Neural progenitor cell (in vitro differentiated cells): ENCODE measurements at places on chromosomes 12 and 14. TPM values are rescaled to one million over a fixed set of nuclear protein-coding genes. Genes with fewer than 3 reads are reported as not detected.

DNA sequence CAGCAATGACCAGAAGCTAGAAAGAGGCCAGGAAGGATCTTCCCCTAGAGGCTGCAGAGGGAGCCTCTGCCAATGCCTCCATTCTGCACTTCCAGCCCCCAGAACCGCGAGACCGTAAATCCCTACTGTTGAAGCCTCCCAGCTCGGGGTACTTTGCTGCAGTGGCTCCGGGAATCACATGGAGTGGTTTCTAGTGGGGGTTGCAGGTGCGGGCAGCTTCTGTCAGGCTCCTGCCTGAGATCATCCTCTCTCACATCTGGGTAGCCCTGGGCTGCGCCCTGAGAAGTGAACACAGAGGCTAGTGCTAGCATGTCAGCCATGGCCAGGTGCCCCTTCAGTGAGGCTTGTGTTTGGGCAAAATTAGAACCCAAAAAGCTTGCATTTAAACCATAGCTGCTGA is 67.3 kb downstream of the TSPAN9 start:
- no peak overlapping the region for H3K4me3 ChIP-seq
- no peaks in the 10 kb centered on the region for H3K27me3 ChIP-seq
- no peaks in the 10 kb centered on the region for H3K36me3 ChIP-seq
- no peaks in the 10 kb centered on the region for H3K4me1 ChIP-seq
- DNase-seq = no peak
- no peak overlapping the region for H3K27ac ChIP-seq

DNA sequence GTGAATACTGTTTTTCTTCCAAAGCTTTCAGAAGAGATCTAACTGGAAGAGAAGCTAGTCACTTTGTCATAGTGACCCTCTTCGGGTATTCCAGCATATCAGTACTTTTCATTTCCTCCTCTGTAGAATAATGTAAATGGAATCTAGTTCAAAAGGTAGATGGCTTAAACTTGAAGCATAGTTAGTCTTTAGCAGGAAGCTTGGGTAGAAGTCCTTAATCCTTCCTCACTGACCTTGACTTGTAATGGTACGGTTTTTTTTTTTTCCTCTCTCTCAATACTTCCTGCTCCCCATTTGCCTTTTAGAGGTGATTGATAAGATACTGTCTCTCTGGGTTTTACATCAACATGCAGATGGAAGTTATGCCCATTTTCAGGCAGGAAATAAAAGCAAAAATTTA is 1.7 kb downstream of the FBXO34 start:
- peaks cover 9% of the 10 kb centered on the region for H3K4me1 ChIP-seq
- DNase-seq = no peak
- H3K27me3 ChIP-seq = peaks cover 8% of the 10 kb centered on the region
- H3K27ac ChIP-seq = no peak overlapping the region

GRCh38 chr12:57158665-57159064 is 11.2 kb upstream of the LRP1-AS start:
- H3K4me1 ChIP-seq = no peaks in the 10 kb centered on the region
- no peak for DNase-seq
- no peaks in the 10 kb centered on the region for H3K27me3 ChIP-seq
- H3K4me3 ChIP-seq = no peak overlapping the region
- no peak overlapping the region for H3K27ac ChIP-seq
- H3K36me3 ChIP-seq = no peaks in the 10 kb centered on the region

GRCh38 chr12:108793756-108794441 is 62.6 kb upstream of the CORO1C start:
- no peaks in the 10 kb centered on the region for H3K36me3 ChIP-seq
- no peak overlapping the region for H3K4me3 ChIP-seq
- H3K27me3 ChIP-seq = no peaks in the 10 kb centered on the region
- DNase-seq = no peak
- H3K4me1 ChIP-seq = no peaks in the 10 kb centered on the region
- H3K27ac ChIP-seq = no peak overlapping the region

DNA sequence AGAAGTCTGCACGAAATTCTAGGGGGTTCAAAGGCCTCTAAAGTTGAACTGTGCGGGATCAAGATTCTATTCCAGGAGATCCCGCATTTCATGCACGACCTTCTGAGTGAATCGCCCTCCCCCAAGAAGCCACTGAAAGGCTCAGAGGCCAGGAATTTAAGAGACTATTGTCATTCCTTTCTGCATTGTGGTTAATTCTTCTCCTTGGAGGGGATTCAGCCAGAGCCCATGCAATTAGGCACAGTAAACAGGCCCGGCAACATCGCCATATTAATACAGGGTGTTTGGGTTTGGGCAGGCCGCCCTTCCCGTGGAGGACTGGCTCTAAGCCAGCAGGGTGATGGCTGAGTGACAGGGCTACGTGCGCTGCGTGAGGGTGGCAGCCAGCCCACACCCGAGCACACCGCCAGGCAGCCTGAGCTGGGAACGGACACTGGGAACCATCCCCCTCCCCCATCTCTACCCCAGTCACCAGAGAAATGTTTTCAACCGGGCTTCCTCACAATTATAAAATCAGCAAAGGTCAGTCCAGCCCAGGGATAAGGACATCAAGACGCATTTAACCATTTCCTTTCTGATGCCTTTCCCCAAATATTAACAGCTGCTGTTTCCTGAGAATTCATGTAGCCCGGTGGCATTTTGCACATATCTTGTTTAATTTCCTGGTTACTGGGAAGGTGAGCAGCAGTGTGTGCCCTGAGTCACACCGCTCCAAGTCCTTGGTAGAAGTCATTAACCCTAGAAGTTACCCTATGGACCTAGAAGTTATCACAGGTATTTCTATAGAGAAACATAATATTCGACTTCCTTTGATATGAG is 12.5 kb downstream of the EGLN3 start:
- H3K4me1 ChIP-seq = peaks cover 98% of the 10 kb centered on the region
- peak overlapping the region; percentile 37 for H3K4me3 ChIP-seq
- H3K36me3 ChIP-seq = no peaks in the 10 kb centered on the region
- peak; percentile 82 for DNase-seq
- no peaks in the 10 kb centered on the region for H3K27me3 ChIP-seq

DNA sequence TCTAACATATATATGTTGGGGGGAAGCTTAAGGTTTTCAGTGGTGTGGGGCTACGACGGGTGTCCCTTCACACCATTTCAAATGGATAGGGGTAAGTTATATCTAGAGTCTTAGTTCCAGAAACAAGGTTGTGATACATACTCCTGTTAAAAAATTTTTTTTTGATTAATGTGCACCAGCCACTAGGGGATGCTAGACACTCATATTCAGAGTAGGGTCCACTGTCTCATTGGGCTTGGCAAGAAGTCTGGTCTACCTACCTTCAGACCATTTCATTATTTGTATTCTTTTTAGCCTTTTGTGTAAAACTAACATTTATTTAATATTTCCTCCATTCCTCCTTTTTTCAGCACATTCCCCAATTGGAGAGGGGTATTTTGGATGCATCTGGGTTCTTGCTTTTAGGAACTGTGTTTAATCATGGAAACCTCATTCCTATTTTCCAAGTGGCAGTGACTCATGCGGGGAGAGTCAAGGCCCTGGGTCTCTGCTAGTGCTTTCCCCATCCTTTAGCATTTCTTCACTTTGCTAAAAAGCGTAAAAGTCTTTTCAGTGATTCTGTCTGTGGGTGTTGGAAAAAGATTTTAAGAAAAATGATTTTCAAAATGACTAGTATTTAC is 33.4 kb downstream of the ANO4 start:
- no peak overlapping the region for H3K4me3 ChIP-seq
- peak; percentile 65 for DNase-seq
- H3K36me3 ChIP-seq = no peaks in the 10 kb centered on the region

DNA sequence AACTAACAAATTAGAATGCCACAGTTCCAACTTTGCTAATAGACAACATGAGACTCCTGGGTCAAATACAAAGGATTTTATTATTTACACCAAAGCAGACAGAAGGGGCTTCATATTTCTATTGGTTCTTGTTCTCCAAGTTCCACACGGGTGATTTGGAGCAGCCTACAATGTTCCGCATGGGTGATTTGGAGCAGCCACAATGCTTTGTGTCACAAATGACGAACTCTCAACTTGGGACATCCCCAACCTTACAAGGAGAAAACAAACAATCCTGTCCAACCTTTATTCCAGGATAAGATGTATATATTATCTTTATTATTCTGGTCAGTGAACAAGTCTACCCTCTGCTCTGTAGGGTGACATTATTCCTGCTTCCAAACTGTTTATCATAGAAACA is 694.3 kb upstream of the MGAT4C start:
- no peak overlapping the region for H3K4me3 ChIP-seq
- peak; percentile 7 for DNase-seq
- no peak overlapping the region for H3K27ac ChIP-seq
- H3K4me1 ChIP-seq = no peaks in the 10 kb centered on the region
- no peaks in the 10 kb centered on the region for H3K36me3 ChIP-seq
- H3K27me3 ChIP-seq = no peaks in the 10 kb centered on the region

DNA sequence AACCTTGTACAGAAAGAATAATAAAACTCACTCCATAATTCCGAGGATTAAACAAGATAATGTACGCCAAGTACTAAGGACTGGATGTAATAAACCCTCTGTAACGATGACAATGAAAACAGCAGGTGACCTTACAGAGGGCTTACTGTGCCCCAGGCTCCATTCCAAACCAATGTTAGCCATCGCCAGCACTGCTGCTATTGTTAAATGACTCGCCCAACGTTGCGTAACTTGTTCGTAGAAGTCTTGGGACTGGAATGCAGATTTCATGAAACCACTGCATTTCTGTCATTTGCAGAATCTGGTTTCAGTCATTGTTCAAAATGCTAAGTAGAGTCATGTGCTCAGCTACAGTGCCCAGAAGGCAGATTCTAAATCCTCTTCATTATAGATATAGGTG is 728 bp upstream of the STON2 start:
- DNase-seq = peak; percentile 43
- peaks cover 7% of the 10 kb centered on the region for H3K4me1 ChIP-seq
- H3K4me3 ChIP-seq = no peak overlapping the region
- no peaks in the 10 kb centered on the region for H3K27me3 ChIP-seq
- no peak overlapping the region for H3K27ac ChIP-seq

GRCh38 chr12:27751386-27752047 is 28.5 kb upstream of the KLHL42 start:
- H3K27me3 ChIP-seq = no peaks in the 10 kb centered on the region
- no peaks in the 10 kb centered on the region for H3K36me3 ChIP-seq
- H3K27ac ChIP-seq = no peak overlapping the region
- H3K4me1 ChIP-seq = peaks cover 6% of the 10 kb centered on the region
- H3K4me3 ChIP-seq = no peak overlapping the region

DNA sequence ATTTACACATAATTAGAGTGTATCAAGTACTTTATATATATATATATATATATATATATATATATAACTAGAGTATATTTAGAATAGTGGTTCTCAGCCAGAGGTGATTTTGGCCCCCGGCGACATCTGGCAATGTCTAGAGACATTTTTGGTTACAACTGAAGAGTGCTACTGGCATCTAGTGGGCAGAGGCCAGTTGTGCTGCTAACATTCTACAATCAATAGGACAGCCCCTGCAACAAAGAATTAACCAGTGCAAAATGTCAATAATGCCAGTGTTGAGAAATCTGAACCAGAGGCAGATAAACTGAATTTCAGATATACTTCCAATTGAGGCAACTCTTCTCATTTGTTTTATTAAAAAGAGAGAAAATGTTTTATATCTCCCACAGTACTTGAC is 8.9 kb downstream of the GTF2A1 start:
- H3K27ac ChIP-seq = no peak overlapping the region
- H3K4me3 ChIP-seq = no peak overlapping the region
- no peaks in the 10 kb centered on the region for H3K4me1 ChIP-seq
- peaks cover 21% of the 10 kb centered on the region for H3K36me3 ChIP-seq
- peak; percentile 30 for DNase-seq

DNA sequence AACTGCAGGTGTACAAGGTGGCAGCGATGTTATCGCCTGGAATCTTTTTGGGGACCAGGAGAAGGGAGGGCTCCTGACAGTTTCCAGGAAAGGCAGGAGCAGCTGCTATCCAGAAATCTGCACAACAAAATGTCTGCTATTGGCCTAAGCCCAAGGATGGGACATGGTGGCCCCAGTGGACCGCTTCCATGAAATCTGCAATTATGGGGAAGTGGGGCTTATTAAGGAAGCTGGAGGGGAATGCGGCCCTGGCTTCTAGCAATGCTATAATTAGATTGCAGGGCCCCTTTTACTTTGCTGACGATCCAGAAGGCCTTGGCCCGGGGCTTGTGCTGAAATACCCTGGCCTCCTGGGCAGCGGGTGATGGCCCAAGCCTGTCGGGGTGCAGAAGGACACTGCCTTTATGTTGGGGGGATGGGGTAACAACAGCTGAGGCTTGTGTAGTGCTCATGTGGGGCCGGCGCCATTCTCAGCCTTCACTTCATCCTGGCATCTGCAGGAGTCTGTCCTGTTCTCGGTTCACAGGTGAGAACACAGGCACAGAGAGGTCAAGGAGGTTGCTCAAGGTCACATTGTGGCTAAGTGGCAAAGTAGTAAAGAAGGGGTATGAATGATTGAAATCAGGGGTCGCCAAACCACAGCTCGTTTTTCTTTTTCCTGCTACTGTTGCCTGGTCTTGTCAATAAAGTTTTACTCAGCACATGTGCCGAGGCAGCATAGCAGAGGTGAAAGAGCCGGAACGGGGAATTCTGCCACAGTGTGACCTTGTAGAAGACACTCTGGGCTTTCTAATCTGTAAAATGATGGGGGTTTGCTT is 153.5 kb downstream of the RBM19 start:
- no peaks in the 10 kb centered on the region for H3K27me3 ChIP-seq
- H3K36me3 ChIP-seq = no peaks in the 10 kb centered on the region
- H3K4me1 ChIP-seq = peaks cover 11% of the 10 kb centered on the region
- no peak overlapping the region for H3K27ac ChIP-seq
- no peak overlapping the region for H3K4me3 ChIP-seq

DNA sequence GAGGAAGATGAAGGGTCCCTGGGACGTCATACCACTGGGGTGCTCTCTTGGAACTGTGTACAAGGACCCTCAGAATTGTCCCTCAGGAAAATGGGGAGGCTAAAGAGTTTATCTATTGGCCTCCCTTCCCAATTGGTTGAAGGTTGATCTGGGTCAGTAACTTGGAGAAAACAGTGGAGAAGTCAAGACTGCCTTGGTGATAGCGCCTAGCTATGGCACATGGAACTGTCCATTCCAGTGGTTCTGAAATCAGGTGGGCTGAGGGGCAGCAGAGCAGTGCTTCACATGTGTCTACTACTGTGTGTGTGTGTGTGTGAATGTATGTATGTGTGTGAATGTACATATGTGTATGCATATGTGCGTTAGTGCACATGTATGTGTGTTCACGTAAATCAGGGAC is 316.1 kb downstream of the AACS start:
- peak; percentile 58 for DNase-seq
- H3K4me1 ChIP-seq = peaks cover 8% of the 10 kb centered on the region
- H3K27ac ChIP-seq = no peak overlapping the region
- H3K36me3 ChIP-seq = no peaks in the 10 kb centered on the region

- H3K4me3 ChIP-seq = no peak overlapping the region
- no peaks in the 10 kb centered on the region for H3K27me3 ChIP-seq
- H3K36me3 ChIP-seq = no peaks in the 10 kb centered on the region
- H3K27ac ChIP-seq = no peak overlapping the region
Observed at GRCh38 chr14:83827383-83827782, 1702.6 kb upstream of the FLRT2 start.

The NTF3 gene
- 6.7 and 11.0 TPM in 2 replicates for total RNA-seq

The TAMALIN gene
- total RNA-seq = 1.1 and 7.4 TPM in 2 replicates

The IL22 gene
- total RNA-seq = not detected in 2 replicates
